ENCODE measurements at places on chromosomes 5 and 9. TPM values are rescaled to one million over a fixed set of nuclear protein-coding genes. Genes with fewer than 3 reads are reported as not detected.

GRCh38 chr5:131939690-131940345 is 5.6 kb downstream of the MEIKIN start:
- DNase-seq = no peak

- no peak for DNase-seq
Observed at GRCh38 chr5:176364765-176365350, 429 bp upstream of the ARL10 start.

- peak; percentile 57 for DNase-seq
Observed at GRCh38 chr5:400282-401145, 42.5 kb upstream of the EXOC3 start.

DNA sequence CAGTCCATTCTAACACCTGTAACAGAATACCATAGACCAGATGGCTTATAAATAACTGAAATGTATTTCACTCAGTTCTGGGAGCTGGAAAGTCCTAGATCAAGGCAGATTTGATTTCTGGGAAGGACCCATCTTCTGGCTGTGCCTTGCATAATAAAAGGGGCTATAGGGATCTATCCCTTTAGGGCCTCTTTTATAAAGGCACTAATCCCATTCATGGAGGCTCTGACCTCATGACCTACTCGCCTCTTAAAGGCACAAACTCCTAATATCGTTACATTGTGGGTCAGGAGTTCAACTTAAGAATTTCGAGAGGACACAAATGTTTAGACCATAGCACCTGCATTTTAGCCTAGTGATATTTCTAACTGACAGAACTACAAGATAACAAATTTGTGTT is 619.0 kb downstream of the CDH18 start:
- no peak for DNase-seq

DNA sequence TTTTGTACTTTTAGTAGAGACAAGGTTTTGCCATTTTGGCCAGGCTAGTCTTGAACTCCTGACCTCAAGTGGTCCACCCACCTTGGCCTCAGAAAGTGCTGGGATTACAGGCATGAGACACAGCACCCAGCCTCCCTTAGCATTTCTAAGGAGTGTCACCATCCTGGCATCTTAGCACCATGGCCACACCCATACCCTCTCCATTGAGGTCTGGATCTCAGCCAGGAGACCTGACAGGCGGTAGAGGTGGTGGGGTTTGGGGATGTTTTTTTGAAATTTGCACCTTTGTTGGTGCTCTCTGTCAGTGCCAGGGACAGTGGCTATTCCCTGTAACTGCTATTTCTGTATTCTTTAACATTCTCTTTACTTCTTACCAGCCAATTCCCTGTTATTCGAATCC is 72.5 kb downstream of the TRIM36 start:
- DNase-seq = no peak

DNA sequence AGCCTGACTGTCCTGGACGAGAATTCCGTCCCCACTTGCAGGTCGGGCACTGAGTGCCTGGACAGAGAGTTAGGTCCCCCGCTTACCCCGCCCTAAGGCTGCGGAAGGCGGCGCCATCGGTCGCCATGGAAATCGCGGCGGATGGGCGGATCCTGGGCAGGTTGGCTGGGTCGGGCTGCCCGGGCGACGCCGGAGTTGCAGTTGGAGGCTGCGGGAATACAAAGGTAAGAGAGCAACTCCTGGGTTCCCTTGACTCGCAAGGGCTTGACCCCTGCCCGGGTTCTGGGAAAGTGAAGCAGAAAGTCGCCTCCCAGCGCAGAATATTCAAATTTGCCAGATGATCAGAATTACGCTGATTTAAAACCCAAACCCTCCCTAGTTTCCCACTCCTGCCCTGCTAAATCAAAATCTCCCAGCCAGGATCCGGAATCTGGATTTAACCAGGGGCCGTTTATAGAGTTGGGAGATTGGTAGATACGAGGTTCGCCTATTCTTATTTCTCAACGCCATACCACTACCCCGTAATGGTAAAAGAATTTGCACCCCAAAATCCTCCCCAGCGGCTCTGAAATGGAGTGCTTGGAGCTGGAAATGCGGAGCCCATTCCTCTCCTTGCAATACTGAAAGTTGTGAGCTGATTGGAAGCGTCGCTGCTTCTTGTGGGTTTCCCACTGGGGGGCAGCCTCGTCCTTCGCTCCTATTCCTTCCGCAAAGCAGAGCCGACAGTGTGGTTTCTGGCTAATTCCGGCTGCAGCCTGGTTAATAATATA is 156.4 kb upstream of the RASEF start:
- peak; percentile 71 for DNase-seq

DNA sequence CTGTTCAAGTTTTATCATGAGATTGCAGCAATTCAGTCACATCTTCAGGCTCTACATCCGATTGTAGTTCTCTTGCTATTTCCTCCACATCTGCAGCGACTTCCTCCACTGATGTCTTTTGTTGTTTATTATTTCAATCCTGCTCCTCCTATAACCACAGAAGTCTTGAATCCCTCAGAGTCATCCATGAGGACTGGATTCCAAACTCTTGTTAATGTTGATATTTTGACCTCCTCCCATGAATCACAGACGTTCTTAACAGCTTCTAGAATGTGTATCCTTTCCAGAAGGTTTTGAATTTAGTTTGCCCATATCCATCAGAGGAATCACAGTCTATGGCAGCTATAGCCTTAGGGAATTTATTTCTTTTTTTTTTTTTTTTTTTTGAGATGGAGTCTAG is 3.6 kb downstream of the FBXO38 start:
- peak; percentile 78 for DNase-seq

GRCh38 chr9:138020795-138021182 is 143.2 kb downstream of the CACNA1B start:
- no peak for DNase-seq

DNA sequence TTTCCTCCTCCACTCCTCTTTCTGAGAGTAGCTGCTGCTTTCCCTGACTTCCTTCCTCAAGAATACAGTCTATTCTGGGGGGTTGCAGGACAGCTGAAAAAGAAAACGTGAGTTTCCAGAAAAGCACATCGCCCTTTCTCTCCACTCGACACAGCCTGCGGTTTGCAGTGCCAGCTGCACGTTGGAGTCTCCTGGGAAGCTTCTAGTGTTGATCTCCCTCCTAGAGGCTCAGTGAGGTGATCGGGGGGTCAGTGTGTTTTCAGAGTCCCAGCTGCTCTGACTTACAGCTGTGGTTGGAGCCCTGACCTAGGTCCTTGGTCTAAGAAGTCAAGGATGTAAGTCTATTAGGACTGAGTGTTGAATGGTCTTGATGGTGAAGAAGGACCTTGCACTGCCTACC is 25.0 kb upstream of the SUSD3 start:
- DNase-seq = peak; percentile 68

DNA sequence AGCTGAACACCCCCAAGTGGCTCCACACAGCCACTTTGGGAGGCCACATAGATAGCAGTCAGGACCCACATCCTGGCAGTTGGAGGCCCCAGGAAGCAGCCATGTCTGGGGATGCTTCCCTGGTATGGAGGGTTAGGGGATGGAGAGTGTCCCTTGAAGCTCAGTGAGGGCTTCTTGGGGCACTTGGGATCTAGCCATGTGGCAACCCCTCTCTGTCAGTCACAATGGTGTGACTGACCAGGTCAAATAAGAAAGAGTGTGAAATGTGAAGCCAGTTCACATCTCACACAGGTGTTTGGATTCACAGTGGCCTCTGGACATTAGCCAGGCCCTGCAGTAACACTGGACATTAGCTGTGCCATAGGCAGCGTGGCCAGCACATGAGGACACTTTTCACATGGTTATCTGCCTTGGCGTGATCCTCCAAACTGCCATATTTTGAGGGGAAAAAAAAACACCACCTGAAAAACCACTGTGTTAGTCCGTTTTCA is 53.9 kb upstream of the IL17B start:
- DNase-seq = no peak

DNA sequence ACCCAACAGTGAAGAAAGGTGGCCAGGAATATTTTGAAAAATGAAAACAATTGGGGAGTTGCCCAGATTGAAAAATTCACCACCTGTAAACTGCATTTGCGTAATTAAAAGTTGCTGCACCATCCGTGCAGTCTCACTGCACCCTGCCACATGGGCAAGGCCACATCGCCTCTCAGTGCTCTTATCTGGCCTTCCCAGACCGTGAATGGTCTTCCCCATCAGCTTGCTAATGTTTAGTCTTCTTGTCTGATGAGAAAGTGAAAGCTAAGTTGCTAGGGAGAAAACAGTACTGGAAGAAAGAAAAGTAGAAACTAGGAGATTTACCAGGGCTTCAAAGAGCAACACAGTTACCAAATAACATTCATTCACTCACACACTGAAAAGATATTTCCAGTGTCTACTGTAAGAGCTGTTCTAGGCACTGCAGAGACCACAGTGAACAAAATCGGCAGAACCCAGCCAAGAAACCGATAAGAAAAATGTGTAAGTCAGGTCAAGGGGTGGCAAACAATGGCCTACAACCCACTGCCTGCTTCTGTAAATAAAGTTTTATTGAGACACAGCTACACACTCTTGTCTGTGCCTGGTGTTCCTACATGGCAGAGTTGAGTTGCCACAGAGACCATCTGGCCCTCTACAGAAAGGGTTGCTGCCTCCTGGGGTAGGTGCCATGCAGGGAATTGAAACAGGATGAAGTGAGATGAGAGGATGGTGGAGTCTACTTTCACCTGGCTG is 51.2 kb upstream of the CTSL start:
- DNase-seq = no peak

DNA sequence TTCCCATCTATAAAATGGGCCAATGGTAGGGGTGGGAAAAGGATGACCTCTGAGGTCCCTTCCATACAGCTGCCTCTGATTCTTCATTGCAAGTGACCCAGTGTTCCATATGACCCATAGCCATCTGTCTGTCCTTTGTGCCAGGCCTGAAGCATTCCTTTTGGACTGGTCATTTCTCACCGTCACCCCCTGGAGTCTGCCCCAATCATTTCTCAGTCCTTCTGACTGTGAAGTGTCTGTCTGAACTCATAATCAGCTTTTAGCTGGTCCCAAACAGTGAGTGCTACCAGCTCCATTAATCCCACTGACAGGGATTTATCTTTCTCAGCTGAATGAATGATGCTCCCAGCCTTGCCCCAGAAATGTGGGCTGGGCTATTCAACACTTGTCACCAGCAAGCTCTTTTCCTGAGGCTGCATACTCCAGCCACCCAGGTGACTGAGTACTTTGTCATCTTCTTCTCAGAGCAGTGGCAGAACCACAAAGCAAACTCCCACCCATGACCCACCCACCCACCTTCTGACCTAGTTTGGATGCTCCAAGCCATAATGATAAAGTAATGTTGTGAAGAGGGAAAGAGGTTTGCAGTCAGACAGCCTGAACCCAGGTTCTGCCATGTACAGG is 37.4 kb downstream of the KCNIP1 start:
- DNase-seq = no peak

DNA sequence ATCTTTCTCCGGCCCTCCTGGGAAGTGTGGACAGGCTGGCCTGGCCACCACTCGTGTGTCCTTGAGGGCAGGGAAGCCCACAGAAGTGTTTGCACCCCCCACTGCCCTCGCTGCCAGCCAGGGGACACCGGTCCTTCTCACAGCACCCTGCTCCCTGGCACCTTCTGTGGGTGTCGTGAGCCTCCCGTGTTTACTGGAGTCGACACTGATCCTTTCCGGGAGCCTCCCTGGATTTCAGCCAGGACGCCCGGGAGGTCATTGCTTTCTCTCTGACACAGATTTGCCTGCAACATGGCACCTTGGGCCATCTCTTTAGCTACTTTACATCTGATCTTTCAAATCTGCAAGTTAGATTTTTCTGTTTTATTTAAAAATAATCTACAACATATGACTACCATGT is 120.4 kb upstream of the CACNA1B start:
- peak; percentile 12 for DNase-seq

GRCh38 chr9:124260769-124261603 is 3.2 kb downstream of the NEK6 start:
- peak; percentile 74 for DNase-seq

- DNase-seq = no peak
Observed at GRCh38 chr5:31688515-31689092, 49.7 kb downstream of the PDZD2 start.

NADK2 gene
- 20.5 TPM for total RNA-seq

ANKRD18A gene
- 0.34 TPM for total RNA-seq

FBP2 gene
- not detected for total RNA-seq

C1QTNF3 gene
- total RNA-seq = 0.40 TPM

TSSK1B gene
- 0.52 TPM for total RNA-seq

ANKRD18B gene
- total RNA-seq = 7.9 TPM

OLFML2A gene
- total RNA-seq = 6.2 TPM

SV2C gene
- total RNA-seq = not detected

Measured in LHCN-M2 (cell line).